ENCODE measurements at places on chromosomes 12 and 14. TPM values are rescaled to one million over a fixed set of nuclear protein-coding genes. Genes with fewer than 3 reads are reported as not detected.

TRPV4 gene
- 0.59 TPM for total RNA-seq

DNA sequence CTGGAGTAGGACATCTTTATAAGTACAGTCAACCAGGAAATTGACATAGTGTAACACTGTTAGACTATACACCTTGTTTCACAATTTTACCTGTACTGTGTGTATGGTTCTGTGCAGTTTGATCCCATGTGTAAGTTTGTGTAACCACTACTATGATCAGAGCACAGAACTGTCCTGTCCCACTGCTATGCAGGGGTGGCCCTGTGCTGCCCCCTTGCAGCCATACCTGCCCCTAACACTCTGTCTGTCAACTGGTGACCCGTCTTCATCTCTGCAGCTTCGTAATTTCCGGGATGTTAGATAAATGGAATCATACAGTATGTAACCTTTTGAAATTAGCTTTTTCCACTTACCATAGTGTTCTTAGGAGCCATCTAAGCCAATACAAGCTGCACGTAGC is 58.7 kb upstream of the RD3L start:
- no peak overlapping the region for H3K4me3 ChIP-seq
- H3K36me3 ChIP-seq: no peaks in the 10 kb centered on the region
- H3K4me1 ChIP-seq: no peaks in the 10 kb centered on the region

MYBPC1 gene
- total RNA-seq: 3.0 TPM

NINJ2 gene
- 5.4 TPM for total RNA-seq

- no peaks in the 10 kb centered on the region for H3K4me1 ChIP-seq
- no peak for DNase-seq
- no peak overlapping the region for H3K27ac ChIP-seq
- H3K4me3 ChIP-seq: no peak overlapping the region
- H3K27me3 ChIP-seq: no peaks in the 10 kb centered on the region
- H3K36me3 ChIP-seq: no peaks in the 10 kb centered on the region
Observed at GRCh38 chr14:94391281-94391975, 3.0 kb upstream of the SERPINA1 start.

- peak; percentile 13 for DNase-seq
- no peak overlapping the region for H3K4me3 ChIP-seq
- no peaks in the 10 kb centered on the region for H3K36me3 ChIP-seq
Observed at GRCh38 chr14:94098326-94098992, 12.1 kb upstream of the IFI27 start.

CPNE8 gene
- total RNA-seq: 36.2 TPM

DNA sequence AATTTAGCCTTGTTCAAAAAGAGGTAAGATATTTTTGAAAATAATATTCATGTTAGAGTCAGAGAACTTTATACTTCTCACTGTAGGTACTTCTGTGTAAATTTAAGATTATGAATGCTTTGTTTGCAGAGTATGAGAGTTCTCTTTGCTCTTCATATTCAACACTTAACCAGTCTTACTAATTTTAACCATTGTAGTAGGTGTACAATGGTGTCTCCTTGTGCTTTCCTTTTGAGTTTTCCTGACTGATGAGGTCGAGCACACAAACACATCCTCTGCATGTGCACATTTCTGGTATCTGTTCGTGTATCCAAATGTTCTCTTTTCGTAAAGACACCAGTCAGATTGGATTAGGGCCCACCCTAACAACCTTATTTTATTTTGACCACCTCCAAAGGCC is 45.8 kb downstream of the MIA2 start:
- no peak for DNase-seq
- no peak overlapping the region for H3K27ac ChIP-seq
- peaks cover 32% of the 10 kb centered on the region for H3K36me3 ChIP-seq

- H3K27me3 ChIP-seq: no peaks in the 10 kb centered on the region
- no peaks in the 10 kb centered on the region for H3K36me3 ChIP-seq
Observed at GRCh38 chr14:41749429-41749828, 142.8 kb downstream of the LRFN5 start.

GRCh38 chr12:77679686-77680085 is 151.0 kb upstream of the NAV3 start:
- no peak overlapping the region for H3K27ac ChIP-seq
- H3K4me3 ChIP-seq: no peak overlapping the region
- DNase-seq: no peak
- H3K27me3 ChIP-seq: no peaks in the 10 kb centered on the region
- no peaks in the 10 kb centered on the region for H3K4me1 ChIP-seq

- peak overlapping the region; percentile 98 for H3K27ac ChIP-seq
- H3K36me3 ChIP-seq: peaks cover 15% of the 10 kb centered on the region
- DNase-seq: no peak
- H3K27me3 ChIP-seq: no peaks in the 10 kb centered on the region
Observed at GRCh38 chr12:6552140-6552551, 3.7 kb downstream of the IFFO1 start.

DNA sequence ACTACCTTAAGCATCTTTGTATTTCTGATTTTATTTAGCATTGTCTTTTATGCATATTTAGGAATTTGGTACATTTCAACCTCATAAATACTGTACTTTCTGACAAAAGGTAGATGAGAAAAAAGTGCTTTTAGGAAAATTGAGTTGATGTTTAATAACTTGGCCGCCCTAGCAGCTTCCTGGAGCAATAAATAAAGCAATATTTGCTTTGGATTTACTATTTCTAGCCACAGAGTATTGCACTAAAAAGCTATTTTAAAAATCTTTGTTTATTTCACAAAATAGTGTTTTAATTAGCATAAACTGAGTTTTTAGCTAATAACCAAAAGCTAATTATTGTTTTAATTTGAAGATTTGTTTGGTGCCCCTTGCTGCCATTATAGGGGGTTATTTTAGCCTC is 9.5 kb downstream of the PAPOLA start:
- no peak for DNase-seq
- H3K27ac ChIP-seq: no peak overlapping the region
- H3K27me3 ChIP-seq: no peaks in the 10 kb centered on the region
- H3K4me3 ChIP-seq: no peak overlapping the region
- no peaks in the 10 kb centered on the region for H3K36me3 ChIP-seq

TBK1 gene
- total RNA-seq: 11.3 TPM

DNA sequence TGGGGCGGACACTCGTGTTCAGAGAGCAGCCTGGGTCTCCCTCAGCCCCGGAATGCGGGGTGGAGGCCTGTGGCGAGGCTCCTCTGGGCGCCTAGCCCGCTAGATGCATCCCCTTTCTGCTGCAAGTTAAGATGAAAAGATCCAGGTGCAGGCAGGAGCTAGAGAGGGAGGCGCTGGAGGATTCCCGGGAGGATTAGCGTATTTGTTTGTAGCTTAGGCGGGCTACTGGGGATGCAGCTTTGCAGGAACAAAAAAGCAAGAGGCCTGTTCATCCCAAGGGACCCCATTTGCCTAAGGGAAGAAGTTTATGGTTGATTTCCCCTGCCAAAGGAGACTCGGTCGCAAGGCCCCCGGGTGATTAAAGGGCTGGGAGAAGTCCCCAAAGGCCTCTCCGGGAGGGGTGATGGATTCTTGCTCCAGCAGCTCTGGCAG is 824 bp downstream of the CCDC177 start:
- no peak for DNase-seq
- H3K27me3 ChIP-seq: peaks cover 29% of the 10 kb centered on the region
- no peaks in the 10 kb centered on the region for H3K36me3 ChIP-seq
- no peak overlapping the region for H3K4me3 ChIP-seq
- no peaks in the 10 kb centered on the region for H3K4me1 ChIP-seq

DNA sequence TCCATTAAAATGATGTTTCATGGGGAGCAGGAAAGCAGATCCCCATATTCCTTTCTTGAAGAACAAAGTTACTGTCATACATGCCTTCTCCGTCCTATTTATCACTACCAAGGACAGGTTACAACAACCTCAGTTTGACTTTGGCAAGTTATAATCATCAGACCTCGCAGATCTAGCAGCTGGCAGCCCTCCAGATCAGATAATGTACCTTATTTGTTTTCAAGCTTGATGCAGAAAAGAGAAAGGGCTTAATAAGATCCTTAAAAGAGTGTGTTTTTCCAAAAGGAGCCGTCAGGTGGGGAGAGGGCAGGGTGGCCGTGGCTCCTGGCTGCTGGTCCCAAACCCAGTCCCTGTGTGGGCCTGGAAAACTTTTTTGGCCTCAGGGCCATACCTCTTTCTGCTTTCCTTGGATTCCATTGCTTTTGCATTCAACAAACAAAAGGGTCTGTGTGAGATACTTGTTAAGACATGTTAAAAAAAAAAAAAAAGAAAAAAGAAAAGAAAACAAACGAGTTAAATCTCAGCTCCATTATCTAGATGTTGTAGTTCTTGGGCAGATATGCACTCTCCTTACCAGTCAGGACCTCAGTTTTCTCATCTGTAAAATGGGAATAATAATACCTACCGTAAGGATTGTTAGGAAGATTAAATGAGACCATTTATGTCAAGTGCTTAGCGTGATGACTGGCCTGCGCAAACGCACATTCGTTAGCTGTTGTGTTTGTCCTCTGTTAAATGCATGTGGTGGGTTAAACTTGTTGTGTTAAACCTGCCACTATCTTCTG is 64.6 kb downstream of the B4GALNT3 start:
- H3K27me3 ChIP-seq: no peaks in the 10 kb centered on the region
- H3K4me3 ChIP-seq: no peak overlapping the region
- H3K27ac ChIP-seq: no peak overlapping the region
- no peaks in the 10 kb centered on the region for H3K4me1 ChIP-seq
- no peak for DNase-seq
- no peaks in the 10 kb centered on the region for H3K36me3 ChIP-seq

DNA sequence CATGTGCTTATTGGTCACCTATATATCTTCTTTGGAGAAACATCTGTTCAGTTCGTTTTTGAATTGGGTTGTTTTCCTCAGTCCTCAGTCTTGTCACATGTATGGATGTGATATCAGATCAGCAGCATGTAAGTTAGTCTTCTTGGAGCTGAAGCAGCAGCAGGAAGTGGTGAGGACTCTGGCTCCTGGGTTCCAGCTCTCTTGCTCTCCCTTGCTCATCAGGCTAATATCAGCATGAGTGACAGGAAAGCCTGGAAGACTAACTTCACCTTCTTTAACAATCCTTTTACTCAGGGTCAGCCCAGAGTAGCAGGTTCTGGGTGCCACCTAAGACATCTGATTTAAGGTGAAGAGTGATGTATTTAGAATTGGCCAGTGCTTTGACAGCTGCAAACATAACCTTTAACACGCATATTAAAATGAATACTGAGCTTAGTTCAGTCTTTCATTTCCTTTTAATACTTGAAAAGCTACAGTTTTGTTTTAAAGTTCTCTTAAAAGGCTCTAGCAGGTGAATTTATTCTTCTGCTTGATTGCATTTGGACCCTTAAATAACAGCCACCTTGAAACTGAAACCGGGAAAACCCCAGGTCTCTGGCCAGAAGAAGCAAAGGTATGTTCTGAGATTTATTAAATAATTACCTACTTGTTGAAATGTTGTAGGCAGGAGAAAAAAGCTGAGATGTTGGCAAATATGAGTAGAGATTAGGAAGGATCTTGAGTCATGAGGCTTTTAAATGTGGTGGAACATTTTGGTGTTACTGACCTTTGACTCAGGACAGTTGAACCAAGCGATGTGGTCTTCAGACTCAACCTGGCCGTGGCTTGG is 54.3 kb downstream of the DRAM1 start:
- no peaks in the 10 kb centered on the region for H3K4me1 ChIP-seq
- no peak overlapping the region for H3K4me3 ChIP-seq
- no peaks in the 10 kb centered on the region for H3K36me3 ChIP-seq

- no peak for DNase-seq
- H3K4me3 ChIP-seq: no peak overlapping the region
- no peaks in the 10 kb centered on the region for H3K4me1 ChIP-seq
- no peaks in the 10 kb centered on the region for H3K36me3 ChIP-seq
- no peak overlapping the region for H3K27ac ChIP-seq
Observed at GRCh38 chr14:68473794-68474193, 319.1 kb downstream of the ZFP36L1 start.

ITGB7 gene
- 0.47 TPM for total RNA-seq

GRCh38 chr12:18580291-18580690 is 157.5 kb downstream of the PLCZ1 start:
- no peak for DNase-seq
- H3K27ac ChIP-seq: no peak overlapping the region
- no peaks in the 10 kb centered on the region for H3K36me3 ChIP-seq
- H3K4me3 ChIP-seq: no peak overlapping the region
- no peaks in the 10 kb centered on the region for H3K27me3 ChIP-seq
- no peaks in the 10 kb centered on the region for H3K4me1 ChIP-seq

STYK1 gene
- 0.12 TPM for total RNA-seq

PLEKHG7 gene
- total RNA-seq: not detected

GRCh38 chr14:84976805-84977204 is 553.1 kb upstream of the FLRT2 start:
- H3K4me3 ChIP-seq: no peak overlapping the region
- H3K4me1 ChIP-seq: no peaks in the 10 kb centered on the region
- H3K27me3 ChIP-seq: no peaks in the 10 kb centered on the region
- H3K27ac ChIP-seq: no peak overlapping the region
- no peak for DNase-seq

GRCh38 chr14:28157289-28157869 is 609.2 kb upstream of the FOXG1 start:
- H3K36me3 ChIP-seq: no peaks in the 10 kb centered on the region
- DNase-seq: no peak
- no peaks in the 10 kb centered on the region for H3K27me3 ChIP-seq
- H3K4me1 ChIP-seq: no peaks in the 10 kb centered on the region

SLC2A13 gene
- total RNA-seq: 14.6 TPM

REP15 gene
- total RNA-seq: 3.1 TPM

TMEM63C gene
- total RNA-seq: 0.04 TPM

GRCh38 chr14:78697341-78697740 is 527.2 kb downstream of the NRXN3 start:
- H3K27ac ChIP-seq: no peak overlapping the region
- H3K36me3 ChIP-seq: no peaks in the 10 kb centered on the region
- DNase-seq: no peak

GRCh38 chr14:83909507-83909906 is 1620.4 kb upstream of the FLRT2 start:
- H3K4me1 ChIP-seq: no peaks in the 10 kb centered on the region
- no peak overlapping the region for H3K27ac ChIP-seq
- H3K27me3 ChIP-seq: no peaks in the 10 kb centered on the region
- no peak for DNase-seq

- no peak overlapping the region for H3K27ac ChIP-seq
- DNase-seq: no peak
- H3K4me1 ChIP-seq: no peaks in the 10 kb centered on the region
Observed at GRCh38 chr12:92654929-92655328, 47.9 kb upstream of the PLEKHG7 start.

DNA sequence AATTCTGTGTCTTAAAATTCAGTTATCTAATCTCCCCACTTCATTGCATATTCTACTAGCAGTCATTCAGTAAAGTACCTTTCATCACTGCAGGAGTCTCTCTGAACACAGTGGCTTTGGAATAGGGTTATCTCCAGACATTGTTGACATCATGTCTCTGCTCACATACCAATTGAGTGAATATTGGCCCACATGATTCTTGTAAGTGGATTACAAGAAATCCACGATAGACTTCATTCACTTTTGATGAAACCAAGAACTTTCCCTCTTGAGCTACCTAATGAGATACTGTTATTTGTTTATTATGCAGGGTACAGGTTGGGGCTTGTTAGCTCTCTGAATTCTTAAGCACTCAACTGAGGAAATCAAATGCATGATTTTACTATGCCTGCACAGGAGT is 284.9 kb downstream of the RAD51B start:
- H3K4me1 ChIP-seq: no peaks in the 10 kb centered on the region
- peak overlapping the region; percentile 35 for H3K27ac ChIP-seq
- H3K36me3 ChIP-seq: no peaks in the 10 kb centered on the region
- no peak for DNase-seq
- H3K4me3 ChIP-seq: no peak overlapping the region
